ENCODE measurements at places on chromosomes 11 and 22.

DNA sequence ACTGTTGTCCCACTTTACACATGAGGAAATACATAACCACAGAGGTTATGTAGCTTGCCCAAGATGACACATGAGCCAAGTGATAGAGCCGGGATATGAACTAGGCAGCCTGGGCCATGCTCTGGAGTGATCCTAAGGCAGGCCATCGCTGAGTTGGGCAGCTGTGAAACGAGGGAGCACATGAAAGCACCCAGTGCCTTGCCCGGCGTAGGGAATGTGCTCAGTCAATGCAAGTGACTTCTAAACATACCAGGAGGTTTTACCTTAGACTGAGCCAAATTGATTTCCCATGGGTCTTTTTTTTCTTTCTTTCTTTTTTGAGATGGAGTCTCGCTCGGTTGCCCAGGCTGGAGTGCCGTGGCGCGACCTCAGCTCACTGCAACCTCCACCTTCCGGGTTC is 10.5 kb downstream of the GRIK4 start:
- no peak for DNase-seq

DNA sequence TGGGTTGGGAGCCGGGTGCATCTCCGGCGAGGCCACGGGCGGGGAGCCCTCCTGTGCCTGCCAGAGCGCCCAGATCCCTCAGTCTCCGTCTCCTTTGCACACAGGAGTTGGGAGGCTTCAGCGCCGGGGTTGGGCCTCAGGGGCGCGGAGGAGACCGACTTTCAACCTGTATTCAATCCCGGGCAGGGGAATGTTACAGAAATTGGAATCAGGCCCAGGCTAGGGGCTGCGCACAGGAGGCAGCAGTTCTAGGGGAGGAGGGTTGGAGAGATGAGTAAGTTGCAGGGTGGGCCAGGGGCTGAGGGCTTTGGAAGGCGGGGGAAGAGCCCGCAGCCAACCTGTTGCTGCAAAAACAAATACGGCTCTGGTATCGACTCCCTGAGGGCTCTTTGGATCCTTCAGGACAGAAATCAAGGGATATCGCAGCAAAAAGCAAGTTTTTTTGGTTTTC is 640 bp upstream of the KCNA4 start:
- DNase-seq, result no peak

DNA sequence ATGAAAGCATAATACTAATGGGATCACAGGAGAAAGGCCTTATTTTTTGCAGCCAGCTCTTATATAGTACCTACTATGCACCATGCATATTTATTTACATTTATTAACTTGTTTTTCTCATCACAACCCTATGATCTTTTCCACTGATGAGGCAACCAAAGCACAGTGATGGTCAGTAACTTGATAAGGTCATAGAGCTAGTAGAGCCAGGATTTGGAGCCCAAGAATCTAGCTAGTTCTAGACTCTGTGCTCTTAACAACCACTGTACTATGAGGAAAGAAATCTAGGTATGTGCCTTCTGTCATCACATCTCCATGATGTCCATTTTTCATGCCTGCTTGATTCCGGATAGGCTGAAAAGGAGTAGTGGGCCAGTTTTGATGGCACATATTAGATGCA is 24.0 kb upstream of the ABTB2 start:
- DNase-seq, result no peak

GRCh38 chr22:33756508-33756949 is 163.7 kb downstream of the LARGE1 start:
- DNase-seq, result no peak

GRCh38 chr22:36281781-36282327 is 28.9 kb downstream of the APOL1 start:
- no peak for DNase-seq

GRCh38 chr11:128047026-128047425 is 540.3 kb downstream of the ETS1 start:
- DNase-seq, result no peak

DNA sequence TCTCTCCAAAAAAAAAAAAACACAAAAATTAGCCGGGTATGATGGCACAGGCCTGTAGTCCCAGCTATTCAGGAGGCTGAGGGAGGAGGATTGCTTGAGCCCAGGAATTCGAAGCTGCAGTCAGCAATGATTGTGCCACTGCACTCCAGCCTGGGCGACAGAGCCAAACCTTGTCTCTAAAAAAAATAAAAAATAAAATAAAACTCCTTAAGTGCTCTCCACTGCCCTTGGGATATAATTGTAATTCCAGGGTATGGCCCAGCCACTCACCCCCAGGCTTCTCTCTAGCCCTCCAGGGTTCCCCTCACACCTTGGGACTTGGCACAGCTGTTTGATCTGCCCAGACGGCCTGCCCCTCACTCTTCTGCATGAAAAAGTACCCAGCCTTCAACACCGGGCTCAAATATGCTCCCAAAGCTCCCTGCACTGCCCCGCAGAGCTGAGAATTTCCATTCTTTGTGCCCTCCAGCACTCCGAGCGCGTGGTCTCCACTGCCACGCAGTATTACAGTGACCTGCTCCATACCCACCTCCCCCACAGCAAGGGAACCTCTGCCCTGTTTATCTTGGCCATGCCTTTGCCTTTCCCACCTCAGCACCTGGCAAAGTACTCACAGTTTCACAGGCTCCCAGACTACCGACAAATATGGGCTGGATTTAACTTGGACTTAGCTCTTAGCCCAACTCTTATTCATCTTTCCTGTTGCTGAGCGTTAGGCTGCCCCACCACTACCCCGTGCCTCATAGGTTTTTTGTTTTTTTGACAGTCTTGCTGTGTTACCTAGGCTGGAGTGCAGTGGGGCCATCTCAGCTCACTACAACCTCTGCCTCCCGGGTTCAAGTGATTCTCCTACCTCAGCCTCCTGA is 7.6 kb upstream of the FTH1 start:
- no peak for DNase-seq

GRCh38 chr11:81080476-81080875 is 1639.6 kb upstream of the TENM4 start:
- no peak for DNase-seq

DNA sequence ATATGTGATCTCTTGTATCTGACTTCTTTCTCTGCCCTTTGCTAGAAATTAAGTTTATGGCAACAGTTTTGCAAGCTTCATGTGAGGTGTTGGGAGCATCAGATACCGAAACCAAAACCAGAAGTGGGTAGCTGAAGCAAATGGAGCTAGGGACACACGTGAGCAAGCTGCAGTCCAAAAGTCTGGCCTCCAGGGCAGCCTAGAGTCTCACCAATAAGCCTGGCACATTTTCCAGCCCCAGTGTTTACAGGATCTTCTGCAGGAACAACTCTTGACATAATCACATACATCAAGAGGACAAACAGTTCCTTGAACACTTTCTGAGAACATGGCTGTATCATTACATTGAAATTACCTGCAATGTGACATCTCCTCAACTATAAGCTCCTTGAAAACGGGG is 114.1 kb downstream of the LARGE1 start:
- no peak for DNase-seq

GRCh38 chr11:1770528-1770927 is 6.8 kb upstream of the CTSD start:
- DNase-seq, result peak; percentile 96

GRCh38 chr11:64321533-64321932 is 3.6 kb downstream of the PRDX5 start:
- no peak for DNase-seq

DNA sequence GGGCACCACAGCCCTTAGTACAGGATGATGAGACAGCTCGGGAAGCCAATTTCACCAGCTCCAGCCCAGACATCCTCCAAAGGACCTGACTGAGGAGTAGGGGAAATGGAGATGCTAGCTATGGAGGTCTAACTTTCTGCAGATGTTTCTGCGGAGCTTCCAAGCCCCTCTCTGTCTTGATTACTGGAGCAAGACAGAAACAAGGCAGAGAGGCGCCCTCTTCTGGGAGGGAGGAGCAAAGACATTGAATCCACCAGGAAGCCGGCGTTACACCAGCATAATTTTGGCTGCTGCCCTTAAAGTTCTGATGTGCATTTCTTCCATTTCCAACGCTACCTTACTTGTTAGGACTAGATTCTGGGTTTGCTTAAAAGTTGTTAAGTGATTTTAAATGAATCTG is 107.3 kb upstream of the HSD17B12 start:
- peak; percentile 29 for DNase-seq
